Panc1 (cell line): ENCODE measurements at places on chromosomes 7 and 10. TPM values are rescaled to one million over a fixed set of nuclear protein-coding genes. Genes with fewer than 3 reads are reported as not detected.

- no peaks in the 10 kb centered on the region for H3K4me1 ChIP-seq
- H3K27ac ChIP-seq, result no peak overlapping the region
- no peak overlapping the region for H3K4me3 ChIP-seq
Observed at GRCh38 chr10:10526846-10527245, 490.8 kb upstream of the CELF2 start.

GRCh38 chr7:124536156-124536762 is 229.3 kb downstream of the GPR37 start:
- H3K4me3 ChIP-seq, result no peak overlapping the region
- no peaks in the 10 kb centered on the region for H3K4me1 ChIP-seq
- H3K27ac ChIP-seq, result no peak overlapping the region
- H3K36me3 ChIP-seq, result no peaks in the 10 kb centered on the region
- DNase-seq, result no peak
- no peaks in the 10 kb centered on the region for H3K27me3 ChIP-seq

DNA sequence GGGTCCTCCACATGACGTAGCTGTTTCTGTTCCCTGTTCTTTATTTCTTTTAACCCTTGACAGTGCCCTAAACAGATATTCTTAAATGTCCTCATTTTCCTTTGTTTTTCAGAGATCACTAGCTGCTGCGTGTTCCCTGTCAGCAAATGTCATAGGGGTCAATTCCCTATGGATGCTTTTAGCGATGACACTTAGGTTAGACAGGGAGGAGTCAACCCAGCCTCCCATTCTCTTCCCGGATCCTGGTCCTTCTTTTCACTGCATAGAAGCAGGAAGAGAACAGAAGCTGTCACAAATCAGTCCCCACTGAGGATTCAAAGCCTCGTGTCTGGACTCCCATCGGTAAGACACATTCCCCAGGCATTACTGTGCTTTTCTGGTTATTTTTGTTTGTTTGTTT is 392.1 kb upstream of the PRKCQ start:
- no peaks in the 10 kb centered on the region for H3K36me3 ChIP-seq
- no peaks in the 10 kb centered on the region for H3K27me3 ChIP-seq
- DNase-seq, result no peak
- no peak overlapping the region for H3K4me3 ChIP-seq

DNA sequence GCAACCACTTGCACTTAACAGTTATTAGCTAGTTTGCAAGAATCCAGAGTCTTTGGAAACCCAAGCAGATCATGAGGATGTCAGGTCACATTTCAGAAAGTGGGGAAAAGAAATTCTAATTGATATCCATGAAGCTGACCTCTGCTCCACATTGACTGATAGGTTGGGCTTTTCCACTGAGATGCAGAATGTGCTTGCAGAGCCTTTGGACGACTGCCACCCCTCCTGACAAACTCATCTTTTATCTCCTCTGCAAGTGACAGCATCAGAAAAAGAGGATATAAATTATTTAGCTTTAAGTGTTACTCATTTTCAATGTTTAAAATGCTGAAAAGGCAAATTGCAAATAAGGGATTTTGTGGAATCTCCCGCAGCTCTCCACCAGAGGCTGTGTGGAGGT is 75.3 kb downstream of the C10orf90 start:
- H3K4me1 ChIP-seq, result no peaks in the 10 kb centered on the region
- H3K36me3 ChIP-seq, result no peaks in the 10 kb centered on the region
- no peak overlapping the region for H3K4me3 ChIP-seq
- H3K27ac ChIP-seq, result no peak overlapping the region

GRCh38 chr10:133127291-133128125 is 32.5 kb upstream of the KNDC1 start:
- H3K4me1 ChIP-seq, result no peaks in the 10 kb centered on the region; the same call in 1 of the 2 replicates
- peak overlapping the region; percentile 24 for H3K4me3 ChIP-seq
- H3K36me3 ChIP-seq, result no peaks in the 10 kb centered on the region
- H3K27me3 ChIP-seq, result no peaks in the 10 kb centered on the region; the same call in 1 of the 2 replicates
- H3K27ac ChIP-seq, result no peak overlapping the region
- DNase-seq, result no peak

GRCh38 chr7:139603896-139604295 is 80.4 kb downstream of the CLEC2L start:
- no peak overlapping the region for H3K27ac ChIP-seq
- no peaks in the 10 kb centered on the region; the same call in 1 of the 2 replicates for H3K36me3 ChIP-seq
- H3K4me3 ChIP-seq, result no peak overlapping the region
- no peak for DNase-seq
- H3K27me3 ChIP-seq, result no peaks in the 10 kb centered on the region

- no peak overlapping the region for H3K27ac ChIP-seq
- H3K4me3 ChIP-seq, result no peak overlapping the region
- no peaks in the 10 kb centered on the region for H3K36me3 ChIP-seq
- no peak for DNase-seq
- no peaks in the 10 kb centered on the region for H3K27me3 ChIP-seq
Observed at GRCh38 chr7:125085084-125085483, 155.5 kb upstream of the POT1 start.

DNA sequence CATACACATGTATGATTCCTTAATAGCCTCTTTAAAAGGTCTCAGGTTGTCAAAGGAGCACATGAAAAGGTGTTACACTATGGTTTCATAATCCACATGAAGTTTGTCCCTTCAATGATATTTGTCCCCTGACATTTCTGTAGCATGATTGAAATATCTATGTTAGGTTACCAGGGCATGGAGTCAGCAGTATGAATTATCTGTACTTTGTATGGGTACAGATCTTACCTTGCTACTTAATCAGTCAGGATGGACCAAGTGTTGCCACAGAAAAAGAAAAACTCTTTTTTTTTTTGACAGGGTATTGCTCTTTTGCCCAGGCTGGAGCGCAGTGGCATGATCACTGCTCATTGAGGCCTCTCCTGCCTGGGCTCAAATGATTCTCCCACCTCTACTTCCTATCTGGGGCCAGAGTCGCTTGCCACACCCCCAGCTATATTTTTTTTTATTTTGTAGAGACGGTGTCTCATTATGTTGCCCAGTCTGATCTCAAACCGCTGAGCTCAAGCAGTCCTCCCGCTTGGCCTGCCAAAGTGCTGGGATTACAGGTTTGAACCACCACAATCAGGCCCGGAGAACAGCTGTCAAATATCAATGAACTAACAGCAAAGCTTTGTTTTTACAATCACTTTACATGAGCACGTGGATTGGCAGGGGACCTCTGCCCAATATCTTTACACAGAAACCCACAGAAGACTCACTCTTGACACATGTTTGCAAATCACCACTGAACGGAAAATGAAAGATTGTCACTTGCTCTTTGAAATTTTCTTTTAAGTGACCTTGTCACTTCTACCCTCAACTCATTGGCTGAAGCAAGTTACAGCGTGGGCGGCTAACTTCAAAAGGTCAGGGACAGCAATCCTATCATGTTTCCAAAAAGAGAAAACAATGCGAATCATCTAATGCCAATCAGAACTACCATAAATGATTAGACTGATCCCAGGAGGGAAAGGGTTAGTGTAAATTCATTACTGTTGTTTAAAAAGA is 140.2 kb downstream of the PRKG1 start:
- no peak for DNase-seq
- no peaks in the 10 kb centered on the region for H3K27me3 ChIP-seq
- no peak overlapping the region for H3K27ac ChIP-seq
- no peaks in the 10 kb centered on the region for H3K36me3 ChIP-seq
- H3K4me1 ChIP-seq, result no peaks in the 10 kb centered on the region

The LRRC18 gene
- total RNA-seq, result not detected

DNA sequence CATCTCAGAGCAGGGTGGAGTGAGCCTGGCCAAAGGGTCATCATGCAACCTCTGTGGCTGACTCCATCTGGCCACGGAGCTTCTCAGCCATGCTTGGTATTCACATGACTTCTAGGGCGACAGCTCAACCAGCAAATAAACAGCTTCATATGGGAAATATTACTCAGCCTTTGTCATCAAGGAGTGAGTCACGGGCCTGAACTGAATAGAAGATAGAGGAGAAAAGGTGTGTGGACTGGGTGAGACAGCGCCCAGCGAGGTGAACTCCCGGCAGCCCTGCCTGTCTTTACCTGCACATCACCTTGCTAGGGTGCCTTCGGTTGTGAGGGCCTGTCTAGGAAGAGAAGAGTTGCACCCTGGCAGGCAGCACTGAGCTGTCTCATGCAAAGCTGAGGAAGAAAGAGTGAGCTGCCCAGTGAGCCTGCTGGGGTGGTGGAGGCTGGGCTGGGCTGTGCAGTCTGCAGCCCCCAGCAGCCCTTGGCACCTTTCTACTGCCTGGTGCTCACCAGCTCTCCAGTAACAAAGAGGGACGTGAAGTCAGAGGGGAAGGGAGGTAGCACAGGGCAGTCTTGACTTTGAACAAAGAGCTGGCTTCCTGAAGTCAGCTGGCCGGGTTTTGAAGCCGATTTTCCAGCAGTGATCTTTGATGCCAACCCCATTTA is 114.2 kb downstream of the EGFR start:
- no peaks in the 10 kb centered on the region for H3K27me3 ChIP-seq
- peaks cover 71% of the 10 kb centered on the region for H3K4me1 ChIP-seq
- peaks cover 2% of the 10 kb centered on the region; the same call in 1 of the 2 replicates for H3K36me3 ChIP-seq
- peak overlapping the region; percentile 99 for H3K27ac ChIP-seq
- H3K4me3 ChIP-seq, result peak overlapping the region; percentile 35

DNA sequence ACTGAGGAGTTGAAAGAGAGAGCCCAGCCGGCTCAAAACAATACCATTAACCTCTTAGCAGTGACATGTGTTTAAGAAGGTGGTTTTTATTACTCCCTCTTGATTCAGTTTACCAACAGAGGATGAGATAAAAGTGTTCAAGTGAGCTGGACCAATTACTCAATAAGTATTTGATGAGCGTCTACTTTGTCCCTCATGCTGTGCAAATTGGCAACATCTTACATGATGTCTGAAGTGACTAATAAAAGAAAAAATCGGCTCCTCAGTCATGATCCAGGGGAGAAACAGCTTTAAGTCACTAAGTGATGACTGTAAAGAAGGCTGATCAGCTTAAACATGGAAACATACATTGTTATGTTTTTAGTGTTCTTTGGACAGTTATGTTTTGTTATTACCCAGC is 7.8 kb downstream of the WNT16 start:
- H3K36me3 ChIP-seq, result no peaks in the 10 kb centered on the region
- no peak overlapping the region for H3K27ac ChIP-seq
- no peaks in the 10 kb centered on the region for H3K4me1 ChIP-seq
- no peak overlapping the region for H3K4me3 ChIP-seq
- H3K27me3 ChIP-seq, result peaks cover 40% of the 10 kb centered on the region
- no peak for DNase-seq

DNA sequence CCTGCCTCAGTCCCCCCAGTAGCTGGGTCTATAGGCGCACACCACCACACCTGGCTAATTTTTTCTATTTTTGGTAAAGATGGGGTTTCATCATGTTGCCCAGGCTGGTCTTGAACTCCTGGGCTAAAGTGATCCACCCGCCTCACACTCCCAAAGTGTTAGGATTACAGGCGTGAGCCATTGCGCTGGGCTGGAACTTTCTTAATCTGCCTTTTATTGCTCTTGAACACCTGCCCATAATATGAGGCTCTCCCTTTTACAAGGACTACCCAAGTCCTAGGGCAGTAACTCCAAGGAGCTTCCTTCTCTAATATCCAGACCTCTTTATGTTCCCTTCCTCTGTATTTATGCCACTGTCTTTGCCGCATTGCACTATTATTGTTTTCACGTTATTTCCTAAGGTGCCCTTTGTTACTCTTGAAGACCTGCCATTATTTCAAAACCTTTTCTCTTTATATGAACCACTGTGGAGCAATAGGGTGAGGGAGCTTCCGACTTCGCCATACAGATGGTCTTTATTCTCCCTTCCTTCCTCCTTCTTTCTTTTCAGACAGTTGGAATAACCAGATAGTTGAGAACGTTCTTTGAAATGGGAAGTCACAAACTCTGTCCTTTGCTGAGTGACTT is 36.3 kb upstream of the TCF7L2 start:
- no peaks in the 10 kb centered on the region for H3K27me3 ChIP-seq
- DNase-seq, result no peak
- H3K4me1 ChIP-seq, result peaks cover 4% of the 10 kb centered on the region; the same call in 1 of the 2 replicates
- no peak overlapping the region for H3K4me3 ChIP-seq
- no peaks in the 10 kb centered on the region for H3K36me3 ChIP-seq

- no peak overlapping the region for H3K4me3 ChIP-seq
- H3K4me1 ChIP-seq, result no peaks in the 10 kb centered on the region
- H3K27me3 ChIP-seq, result no peaks in the 10 kb centered on the region
- no peaks in the 10 kb centered on the region; the same call in 1 of the 2 replicates for H3K36me3 ChIP-seq
- DNase-seq, result no peak
- no peak overlapping the region for H3K27ac ChIP-seq
Observed at GRCh38 chr10:1110674-1111119, 54.5 kb downstream of the WDR37 start.

DNA sequence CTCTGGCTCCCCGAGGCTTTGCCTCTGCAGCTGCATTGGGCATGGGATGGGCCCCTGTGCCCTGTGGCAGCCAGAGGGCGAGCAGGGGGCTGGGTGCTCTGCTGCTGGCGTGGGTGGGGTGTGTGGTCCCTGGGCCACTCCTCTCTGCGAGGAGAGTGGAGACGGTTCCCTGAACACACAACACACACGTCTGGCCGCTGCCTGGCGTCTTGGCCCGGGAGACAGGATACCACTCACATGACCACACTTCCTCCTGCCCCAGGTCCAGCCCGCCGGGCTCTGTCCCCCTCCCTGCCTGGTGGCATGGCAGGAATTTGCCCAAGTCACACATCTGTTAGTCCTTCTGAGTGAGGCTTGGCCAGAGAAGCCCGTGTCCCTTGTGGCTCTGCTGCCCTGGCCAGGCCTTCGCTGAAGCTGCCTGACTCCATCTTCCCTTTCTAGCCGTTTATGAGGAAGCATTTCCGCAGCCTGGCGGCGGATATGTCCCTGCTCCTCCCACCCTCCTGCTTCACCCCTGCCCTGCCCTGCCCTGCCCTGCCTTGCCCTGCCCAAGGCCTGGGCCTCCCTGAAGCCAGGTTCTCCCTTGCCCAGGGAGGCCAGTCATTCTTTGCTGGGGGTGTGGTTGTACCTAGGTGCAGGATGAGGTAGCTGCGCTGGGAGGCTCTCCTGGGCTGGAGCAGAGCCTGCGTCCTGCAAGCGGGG is 3.0 kb downstream of the BRI3 start:
- no peak for DNase-seq
- H3K27ac ChIP-seq, result peak overlapping the region; percentile 98
- H3K27me3 ChIP-seq, result no peaks in the 10 kb centered on the region
- peaks cover 4% of the 10 kb centered on the region for H3K36me3 ChIP-seq

- no peaks in the 10 kb centered on the region for H3K27me3 ChIP-seq
- no peaks in the 10 kb centered on the region for H3K4me1 ChIP-seq
- H3K36me3 ChIP-seq, result no peaks in the 10 kb centered on the region
- H3K4me3 ChIP-seq, result no peak overlapping the region
- no peak overlapping the region for H3K27ac ChIP-seq
Observed at GRCh38 chr10:1361411-1362105, 305.4 kb downstream of the WDR37 start.

The CTTNBP2 gene
- total RNA-seq, result 1.0 TPM

The ZFAND2A gene
- total RNA-seq, result 24.1 TPM

The TAS2R4 gene
- total RNA-seq, result 0.57 TPM

GRCh38 chr10:72276013-72276387 is 2.3 kb downstream of the DDIT4 start:
- no peak for DNase-seq
- peak overlapping the region; percentile 91 for H3K27ac ChIP-seq
- H3K4me1 ChIP-seq, result peaks cover 48% of the 10 kb centered on the region
- no peaks in the 10 kb centered on the region for H3K27me3 ChIP-seq
- H3K4me3 ChIP-seq, result peak overlapping the region; percentile 99
- H3K36me3 ChIP-seq, result no peaks in the 10 kb centered on the region; the same call in 1 of the 2 replicates

The FZD8 gene
- 1.8 TPM for total RNA-seq
